Breast epithelium (tissue), 4 donors: ENCODE measurements at places on chromosomes 13 and 19. TPM values are rescaled to one million over a fixed set of nuclear protein-coding genes. Genes with fewer than 3 reads are reported as not detected.
A peak's percentile ranks its signal among the peaks of the same experiment; 100 is the strongest.

C1QTNF9 gene
- total RNA-seq: not detected

NKPD1 gene
- 1.0 TPM for total RNA-seq

CHST8 gene
- total RNA-seq: 1.6 TPM

GRCh38 chr13:73140801-73141200 is 82.0 kb downstream of the KLF5 start:
- H3K27ac ChIP-seq: no peak overlapping the region
- no peaks in the 10 kb centered on the region for H3K36me3 ChIP-seq
- H3K27me3 ChIP-seq: no peaks in the 10 kb centered on the region
- H3K4me1 ChIP-seq: no peaks in the 10 kb centered on the region
- H3K4me3 ChIP-seq: no peak overlapping the region

- no peaks in the 10 kb centered on the region for H3K36me3 ChIP-seq
- peaks cover 7% of the 10 kb centered on the region for H3K4me1 ChIP-seq
- DNase-seq: no peak
- H3K27me3 ChIP-seq: no peaks in the 10 kb centered on the region
- peak overlapping the region; percentile 74 for H3K27ac ChIP-seq
These were observed 666 bp downstream of the BIVM start for GRCh38 chr13:102799426-102800144.

CCDC122 gene
- 50.9 TPM for total RNA-seq

DNA sequence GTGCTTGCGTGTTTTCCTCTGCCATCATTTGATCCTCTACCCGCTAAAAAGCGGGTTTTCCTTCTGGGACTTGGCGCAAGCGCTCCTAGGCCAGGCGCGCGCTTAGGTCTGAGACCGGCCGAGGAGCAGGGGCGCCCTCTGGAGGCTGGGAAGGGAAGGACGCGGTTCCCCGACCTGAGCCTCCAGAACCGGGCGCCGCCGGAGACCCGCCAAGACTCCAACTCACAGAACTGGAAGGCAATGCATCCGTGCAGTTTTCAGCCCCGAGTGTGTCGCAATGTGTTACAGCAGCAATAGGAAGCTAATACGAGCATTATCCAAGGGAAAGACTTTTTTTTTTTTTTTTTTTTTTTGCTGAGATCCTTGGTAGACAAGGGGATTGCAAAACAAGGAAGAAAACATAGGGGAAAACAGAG is 190.9 kb downstream of the COL4A1 start:
- H3K27ac ChIP-seq: no peak overlapping the region
- no peak for DNase-seq
- H3K4me1 ChIP-seq: no peaks in the 10 kb centered on the region
- H3K36me3 ChIP-seq: no peaks in the 10 kb centered on the region

DNA sequence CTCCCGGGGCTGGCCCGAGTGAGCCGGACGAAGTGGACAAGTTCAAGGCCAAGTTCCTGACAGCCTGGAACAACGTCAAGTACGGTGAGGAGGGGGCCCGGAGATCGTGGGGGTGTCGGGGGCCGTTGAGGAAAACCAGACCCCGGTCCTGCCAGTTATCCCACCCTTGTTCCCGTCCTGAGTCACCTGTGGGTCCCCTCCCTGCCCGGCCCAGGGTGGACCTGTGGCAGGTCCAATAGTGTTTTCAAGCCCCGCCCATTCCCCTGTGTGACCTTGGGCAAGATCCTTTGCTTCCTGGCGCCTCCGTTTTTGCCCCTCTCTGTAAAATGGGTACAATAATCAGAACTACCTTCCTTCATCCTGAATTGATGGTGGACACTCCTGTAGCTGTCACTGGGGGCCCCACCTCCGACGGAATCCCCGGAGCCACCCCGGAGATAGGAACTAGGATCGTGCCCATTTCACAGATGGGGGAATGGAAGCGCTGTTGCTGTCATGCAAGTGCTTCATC is 593 bp downstream of the ATG4D start:
- H3K4me1 ChIP-seq: no peaks in the 10 kb centered on the region
- H3K27me3 ChIP-seq: no peaks in the 10 kb centered on the region
- H3K27ac ChIP-seq: peak overlapping the region; percentile 94
- peak overlapping the region; percentile 70 for H3K4me3 ChIP-seq
- no peaks in the 10 kb centered on the region for H3K36me3 ChIP-seq

GRCh38 chr19:55173714-55174409 is 6.2 kb downstream of the SYT5 start:
- H3K27me3 ChIP-seq: peaks cover 96% of the 10 kb centered on the region
- H3K4me1 ChIP-seq: no peaks in the 10 kb centered on the region
- H3K36me3 ChIP-seq: no peaks in the 10 kb centered on the region
- H3K4me3 ChIP-seq: peak overlapping the region; percentile 43
- H3K27ac ChIP-seq: no peak overlapping the region

DNA sequence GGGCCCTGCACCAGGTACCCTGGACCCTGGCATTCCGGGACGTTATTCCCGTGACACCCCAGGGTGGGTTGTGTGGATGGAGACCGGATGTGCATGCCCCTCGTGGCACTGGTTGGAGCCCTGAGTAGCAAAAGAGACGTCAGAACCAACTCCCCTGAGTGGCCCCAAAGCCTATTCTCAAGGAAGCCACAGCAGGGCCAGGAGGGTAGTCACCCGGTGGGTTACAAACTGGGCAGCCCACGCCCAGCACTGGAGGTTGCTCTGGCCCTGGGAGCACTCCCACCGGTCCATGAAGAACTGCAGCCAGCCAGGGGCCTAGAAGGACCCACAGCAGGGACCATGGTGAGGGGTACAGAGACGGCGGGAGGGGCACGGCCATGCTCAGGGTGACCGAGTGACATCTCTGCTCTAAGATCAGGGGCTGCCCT is 7.5 kb downstream of the KLF16 start:
- peaks cover 37% of the 10 kb centered on the region for H3K4me1 ChIP-seq
- H3K27ac ChIP-seq: peak overlapping the region; percentile 95
- peak overlapping the region; percentile 44 for H3K4me3 ChIP-seq
- DNase-seq: no peak

GRCh38 chr19:40235238-40236025 is 8.9 kb upstream of the CCNP start:
- H3K4me1 ChIP-seq: no peaks in the 10 kb centered on the region
- no peak for DNase-seq
- no peaks in the 10 kb centered on the region for H3K27me3 ChIP-seq
- H3K27ac ChIP-seq: no peak overlapping the region
- no peaks in the 10 kb centered on the region for H3K36me3 ChIP-seq

DNA sequence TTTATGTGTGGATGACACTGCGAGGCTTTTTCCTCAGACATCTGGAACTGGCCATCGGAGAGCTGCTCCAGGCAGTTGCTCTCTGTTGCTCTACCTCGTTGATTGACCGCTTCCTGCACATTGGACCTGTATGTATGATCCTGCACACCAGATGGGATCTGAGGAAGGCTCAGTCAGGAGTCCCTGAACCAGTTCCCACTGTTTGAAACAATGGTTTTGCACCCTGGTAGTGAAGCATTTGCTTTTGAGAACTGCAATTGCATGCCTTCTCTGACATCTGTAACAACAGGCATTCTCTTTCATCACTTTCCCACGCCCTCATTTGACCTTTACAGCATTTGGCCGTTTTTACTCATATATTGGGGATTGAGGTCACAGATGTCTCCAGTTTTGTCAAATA is 61.1 kb upstream of the NPAS1 start:
- peaks cover 4% of the 10 kb centered on the region for H3K4me1 ChIP-seq
- H3K27ac ChIP-seq: no peak overlapping the region
- H3K4me3 ChIP-seq: no peak overlapping the region

ZNF813 gene
- total RNA-seq: 3.4 TPM

DNA sequence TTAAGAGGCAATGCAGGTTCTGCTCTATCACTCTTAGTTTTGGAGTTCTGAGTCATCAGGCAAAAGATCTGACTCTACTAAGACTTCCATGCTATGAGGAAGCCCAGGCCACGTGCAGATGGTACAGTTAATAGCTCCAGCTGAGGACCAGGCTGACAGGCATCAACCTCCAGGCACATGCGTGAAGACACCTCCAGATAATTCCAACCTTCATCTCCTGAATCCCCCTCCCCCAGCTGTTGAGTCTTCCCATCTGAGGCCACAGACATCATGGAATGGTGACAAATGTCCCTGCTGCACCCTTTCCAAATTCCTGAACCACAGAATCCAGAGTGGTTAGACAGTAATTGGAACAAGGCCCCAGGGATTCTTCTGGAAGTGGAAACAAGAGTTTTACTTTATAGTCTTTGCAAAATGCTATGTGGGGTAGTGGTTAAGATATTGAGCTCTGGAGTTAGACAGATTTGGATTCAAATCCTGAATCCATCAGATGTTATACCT is 183.8 kb downstream of the KLF5 start:
- H3K27me3 ChIP-seq: no peaks in the 10 kb centered on the region
- no peak overlapping the region for H3K27ac ChIP-seq
- no peaks in the 10 kb centered on the region for H3K36me3 ChIP-seq
- DNase-seq: no peak
